ENCODE measurements at places on chromosomes 7 and 10.

- DNase-seq: peak; percentile 53
Measured at GRCh38 chr10:73591935-73592699, 975 bp upstream of the USP54 start.

DNA sequence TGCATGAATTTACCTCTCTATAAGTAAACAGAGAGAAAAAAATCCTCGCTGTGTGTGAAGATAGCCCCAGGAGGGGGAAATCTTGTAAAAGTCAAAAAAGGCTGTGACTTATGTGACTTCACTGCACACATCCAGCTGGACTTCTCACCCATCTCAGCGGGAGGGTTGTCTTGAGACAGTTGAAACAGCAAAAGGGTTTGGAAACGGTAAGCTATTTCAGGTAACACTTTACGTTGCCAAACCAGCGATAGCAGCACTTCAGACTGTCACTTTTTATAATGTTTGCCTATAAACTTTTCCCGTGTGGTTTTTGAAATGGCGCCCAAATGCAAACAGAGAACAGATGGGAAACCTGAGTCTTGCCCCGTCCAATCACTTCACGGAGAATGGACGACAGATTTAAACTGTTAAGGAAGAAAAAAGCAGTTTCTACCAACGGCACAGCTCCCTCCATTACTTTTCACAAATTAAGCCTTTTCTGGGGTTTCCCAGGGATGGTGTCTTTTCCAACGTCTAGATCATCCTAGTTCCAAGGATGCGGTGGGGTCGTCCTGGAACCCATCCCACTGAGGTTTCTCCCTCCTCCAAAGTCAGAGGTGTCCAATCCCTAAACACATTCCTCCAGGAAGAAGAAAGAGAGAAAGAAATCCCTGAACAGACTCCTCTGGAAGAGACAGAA, 25.2 kb downstream of the FGFR2 start:
- no peak for DNase-seq

DNA sequence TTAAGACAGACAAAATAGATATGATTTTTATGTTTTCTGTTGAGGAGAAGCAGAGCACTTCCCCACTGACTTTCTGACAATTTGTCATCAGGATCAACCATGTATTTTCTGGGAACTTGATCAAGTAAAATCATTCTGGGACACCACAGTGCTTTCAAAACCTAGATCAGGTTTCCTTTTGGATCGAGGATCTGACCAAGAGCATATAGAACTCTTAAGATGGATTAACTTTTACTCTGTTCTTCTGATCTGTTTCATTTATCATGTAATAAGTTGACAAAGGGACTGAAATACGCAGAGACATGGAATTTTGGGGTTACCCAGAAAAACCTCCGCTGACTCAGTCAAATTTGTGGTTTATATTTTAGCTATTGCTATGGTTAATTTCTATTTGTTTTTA, 136.0 kb upstream of the WNT16 start:
- no peak for DNase-seq

DNA sequence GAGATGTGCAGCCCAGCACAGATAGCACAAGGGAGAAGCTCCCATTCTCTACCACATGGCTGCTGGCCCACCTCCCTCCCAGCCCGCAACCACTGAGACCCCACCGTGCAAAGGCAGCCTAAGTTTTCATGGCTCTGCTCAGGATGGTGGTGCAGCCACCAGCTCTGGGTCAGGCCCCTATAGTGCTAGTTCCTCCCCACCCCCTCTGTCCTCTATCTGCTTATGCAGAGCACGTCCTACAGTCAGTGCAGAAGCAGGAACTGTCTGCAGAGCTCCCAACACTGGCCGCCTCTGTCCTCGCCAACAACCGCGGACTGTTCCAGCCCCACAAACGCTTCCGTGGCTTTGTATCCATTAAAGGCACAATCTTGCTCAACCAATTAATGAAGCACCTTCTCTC, 278.9 kb downstream of the GRID1 start:
- DNase-seq: no peak

- DNase-seq: no peak
Measured at GRCh38 chr7:47573758-47574481, 8.0 kb downstream of the TNS3 start.

- DNase-seq: peak; percentile 32
Measured at GRCh38 chr10:70169649-70170364, 507 bp downstream of the SAR1A start.

DNA sequence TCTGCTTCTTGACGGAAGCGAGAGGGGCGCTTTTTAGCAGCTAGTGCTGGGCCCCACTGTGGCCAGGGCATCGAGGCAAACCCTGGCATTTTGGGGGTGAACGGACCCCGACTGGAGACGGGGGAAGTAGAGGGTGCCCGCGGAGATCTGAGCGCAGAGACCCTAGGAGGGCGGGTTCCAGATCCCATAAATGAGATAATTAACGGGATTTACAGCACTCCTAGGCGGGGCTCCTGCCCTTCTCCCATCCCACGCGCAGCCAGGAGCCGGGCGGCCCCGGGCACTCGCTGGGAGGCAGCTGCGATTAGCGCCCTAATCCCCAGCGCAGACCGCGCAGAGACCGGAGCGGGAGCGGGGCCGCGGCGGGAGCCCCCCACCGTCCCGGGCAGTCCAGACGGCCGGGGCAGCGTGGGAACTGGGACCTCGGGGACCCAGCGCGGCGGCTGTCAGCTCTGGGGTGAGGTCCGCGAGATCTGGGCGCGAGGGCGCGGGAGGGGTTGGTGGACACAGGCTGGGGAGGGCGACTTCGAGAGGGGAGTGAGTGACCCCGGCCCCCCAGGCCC, 735 bp downstream of the JCAD start:
- DNase-seq: no peak

DNA sequence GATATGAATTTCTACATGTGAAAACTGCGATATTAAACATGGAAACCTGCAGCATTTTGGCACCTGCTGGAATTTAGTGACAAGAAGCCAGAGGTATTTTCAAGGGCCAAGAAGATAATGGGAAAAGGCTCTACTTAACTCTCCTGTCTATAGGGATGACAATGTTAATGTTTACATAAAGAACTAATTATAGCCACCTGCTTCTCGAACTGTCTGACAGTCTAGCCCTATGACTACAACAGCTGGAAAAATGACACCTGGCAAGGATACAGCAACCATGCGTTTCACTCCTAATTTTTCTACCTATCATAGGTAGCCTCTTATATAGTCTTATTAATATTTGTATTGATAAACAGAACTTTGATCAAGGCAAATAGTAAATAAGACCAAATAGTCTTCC, 49.6 kb downstream of the MAGI2 start:
- DNase-seq: no peak

DNA sequence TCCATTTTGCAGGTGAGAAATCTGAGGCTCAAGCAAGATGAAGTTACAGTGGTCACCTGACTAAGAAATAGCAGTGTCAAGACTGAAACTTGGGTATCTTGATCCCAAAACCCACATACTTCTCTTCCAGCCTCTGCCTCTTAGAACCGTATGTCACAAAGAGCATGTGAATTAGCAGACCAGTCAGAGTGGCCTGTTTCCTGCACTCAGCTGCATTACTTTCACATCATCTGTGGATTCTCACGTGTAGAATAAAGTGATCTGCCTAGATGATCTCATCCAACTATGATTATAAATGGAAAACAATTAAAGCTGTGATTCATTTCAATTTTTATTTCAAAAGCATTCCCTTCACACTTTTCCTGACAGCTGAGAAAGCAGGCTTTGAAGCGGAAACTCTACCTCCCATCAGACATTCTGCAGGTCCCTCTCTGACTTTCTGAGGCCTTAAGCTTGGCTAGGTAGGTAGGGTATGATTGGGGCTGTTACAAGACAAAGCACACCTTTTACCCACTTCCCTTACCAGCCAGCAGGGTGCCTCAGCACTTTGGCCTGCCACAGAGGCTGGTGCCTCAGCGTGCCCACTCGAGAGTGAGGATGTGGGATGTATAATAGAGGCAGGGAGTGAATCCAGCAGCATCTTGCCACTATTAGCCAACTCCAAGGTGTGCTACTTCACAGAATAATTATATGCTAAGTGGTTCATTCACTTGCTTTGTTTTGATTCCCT, 70.2 kb upstream of the PDE1C start:
- DNase-seq: no peak

DNA sequence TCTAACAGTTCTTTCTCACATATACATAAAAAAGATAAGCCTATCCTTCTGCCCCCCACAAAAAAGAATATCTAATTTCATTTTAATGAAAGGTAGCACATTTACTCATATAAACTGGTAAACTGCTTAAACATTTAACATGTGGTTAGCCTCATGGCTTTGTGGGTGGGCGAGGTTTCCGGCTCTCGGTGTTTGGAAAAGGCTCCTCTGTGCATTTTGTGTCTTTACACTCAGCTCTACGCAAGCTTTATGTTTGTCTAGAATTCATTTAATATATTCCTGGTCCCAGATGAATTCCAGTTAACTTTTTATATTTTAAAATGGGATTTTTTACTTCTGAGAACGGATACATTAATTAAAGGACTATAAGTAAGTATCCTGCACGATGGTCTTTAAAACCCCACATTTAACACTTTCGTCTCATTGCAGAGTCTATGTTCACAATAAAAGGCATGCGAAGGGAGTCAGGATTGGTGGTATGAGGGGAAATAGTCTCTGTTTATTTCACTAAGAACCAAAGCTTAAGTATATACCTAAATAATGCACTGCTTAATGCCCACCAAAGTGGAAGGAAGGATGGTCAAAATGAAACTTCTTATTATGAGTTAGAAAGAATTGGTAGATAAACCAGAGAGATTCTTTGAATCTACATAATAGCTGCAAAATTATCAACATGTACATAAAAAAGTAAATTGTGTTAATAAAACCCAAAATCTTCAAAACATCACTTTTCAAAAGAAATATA, 197.2 kb downstream of the CRPPA start:
- DNase-seq: no peak

DNA sequence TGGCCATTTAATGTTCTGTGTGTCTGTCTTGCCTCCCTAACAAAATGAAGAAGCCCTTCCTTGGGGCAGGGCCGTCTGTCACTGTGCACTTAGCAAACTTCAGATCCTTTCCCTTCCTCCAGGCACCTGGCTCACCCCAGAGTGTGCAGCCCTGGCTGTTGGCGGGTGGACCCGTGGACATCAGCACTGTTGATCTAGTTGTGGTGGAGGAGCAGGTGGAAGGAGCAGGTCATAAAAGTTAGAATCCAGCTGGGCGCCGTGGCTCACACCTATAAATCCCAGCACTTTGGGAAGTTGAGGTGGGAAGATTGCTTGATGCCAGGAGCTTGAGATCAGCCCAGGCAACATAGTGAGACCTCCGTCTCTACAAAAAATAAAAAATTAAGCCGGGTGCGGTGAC, 12.7 kb downstream of the RAB19 start:
- DNase-seq: no peak

DNA sequence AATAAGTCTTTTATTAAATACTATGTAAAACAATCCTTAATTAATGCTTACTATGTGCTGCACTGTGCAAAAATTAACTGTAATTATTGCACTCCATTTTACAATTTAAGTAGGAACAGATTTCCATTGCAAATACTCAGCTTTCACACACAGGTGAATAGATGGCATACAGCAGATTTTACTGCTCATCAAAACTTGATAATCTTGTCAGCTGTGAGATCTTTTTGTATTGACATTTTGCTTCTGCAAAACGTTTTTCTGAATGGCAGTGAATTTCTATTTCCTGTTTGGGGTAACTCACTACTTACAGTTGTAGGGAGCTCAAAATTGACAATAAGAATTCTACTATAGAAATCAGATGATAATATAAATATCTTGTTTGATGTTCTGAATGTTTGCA, 220.0 kb upstream of the MAGI2 start:
- DNase-seq: no peak

DNA sequence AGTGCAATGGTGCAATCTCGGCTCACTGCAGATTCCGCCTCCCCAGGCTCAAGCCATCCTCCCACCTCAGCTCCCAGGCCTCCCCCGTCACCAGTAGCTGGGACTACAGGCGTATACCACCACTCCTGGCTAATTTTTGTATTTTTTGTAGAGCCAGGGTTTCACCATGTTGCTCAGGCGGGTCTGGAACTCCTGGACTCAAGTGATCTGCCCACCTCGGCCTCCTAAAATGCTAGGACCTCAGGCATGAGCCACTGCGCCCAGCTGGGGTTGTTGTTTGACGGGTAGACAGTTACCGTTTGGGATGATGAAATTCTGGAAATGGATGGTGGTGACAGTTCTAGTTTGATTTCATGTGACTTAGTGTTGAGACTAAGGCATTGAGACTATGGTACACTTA, 15.3 kb downstream of the CALML3 start:
- no peak for DNase-seq

DNA sequence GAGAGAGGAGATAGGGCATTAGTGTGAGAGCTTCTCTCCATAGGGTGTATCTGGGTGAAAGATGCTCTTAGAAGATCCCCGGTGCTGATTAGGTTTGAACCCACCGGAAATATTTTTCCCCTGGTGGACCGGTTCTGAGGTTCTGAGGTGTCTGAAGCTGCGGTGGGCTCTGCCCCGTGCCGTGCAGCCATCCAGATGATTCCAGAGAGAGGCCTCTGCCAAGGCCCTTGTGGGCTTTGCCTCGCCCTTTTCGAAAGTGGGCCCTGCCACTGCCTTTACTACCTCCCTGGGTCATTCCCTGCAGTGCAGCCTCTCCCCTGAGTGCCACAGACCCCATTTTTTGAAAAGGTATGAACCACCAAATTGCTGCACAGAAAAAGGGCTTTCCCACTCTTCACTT, 2.8 kb downstream of the GIMAP8 start:
- no peak for DNase-seq

DNA sequence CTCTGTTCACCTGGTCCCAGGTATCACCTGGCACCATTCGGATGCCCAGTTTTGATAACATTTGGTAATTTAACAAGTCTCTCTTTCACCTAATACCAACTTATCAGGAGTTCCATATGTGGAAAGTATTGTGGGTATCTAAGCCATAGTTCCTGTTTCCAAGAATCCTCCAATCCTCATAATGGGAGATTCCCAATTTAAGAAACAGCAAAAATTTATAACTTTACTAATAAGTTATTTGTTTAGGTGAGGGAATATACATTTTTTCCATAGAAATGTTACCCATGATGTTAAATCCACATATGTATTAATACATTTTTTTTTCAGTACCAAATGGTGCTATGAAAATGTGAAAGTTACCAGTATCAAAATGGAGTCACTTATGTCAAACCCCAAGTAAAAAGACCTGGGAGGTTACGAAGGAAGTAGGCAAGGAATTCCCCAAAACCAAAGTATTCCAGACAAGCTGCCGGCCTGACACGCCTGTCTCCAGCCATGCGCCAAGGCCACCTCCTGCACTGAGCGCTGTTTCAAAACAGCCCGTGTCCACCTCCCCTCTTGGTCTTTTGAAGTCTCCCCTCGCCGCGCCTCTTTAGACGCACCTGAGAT, 44.8 kb downstream of the PRKCQ start:
- DNase-seq: no peak

DNA sequence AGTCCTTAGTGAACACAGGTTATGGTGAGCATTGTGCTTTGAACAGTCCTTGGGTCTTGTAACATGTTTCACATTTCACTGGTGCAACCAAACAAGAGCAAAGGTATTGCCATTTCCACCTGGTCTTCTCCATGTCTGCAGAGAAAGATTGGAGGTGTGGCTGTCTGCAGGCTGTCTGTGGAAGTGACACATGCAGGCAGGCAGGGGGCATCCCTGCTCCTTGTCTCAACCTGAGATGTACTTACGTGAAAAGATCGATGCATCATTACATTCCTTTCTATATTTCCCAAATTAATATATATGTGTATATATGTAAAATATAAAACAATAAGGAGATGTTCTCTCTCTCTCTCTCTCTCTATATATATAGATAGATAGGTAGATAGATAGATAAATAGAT, 54.3 kb downstream of the LRRC18 start:
- DNase-seq: no peak

- DNase-seq: no peak
Measured at GRCh38 chr7:45215601-45216062, 58.0 kb downstream of the RAMP3 start.
